ENCODE measurements at places on chromosomes 4 and X.

DNA sequence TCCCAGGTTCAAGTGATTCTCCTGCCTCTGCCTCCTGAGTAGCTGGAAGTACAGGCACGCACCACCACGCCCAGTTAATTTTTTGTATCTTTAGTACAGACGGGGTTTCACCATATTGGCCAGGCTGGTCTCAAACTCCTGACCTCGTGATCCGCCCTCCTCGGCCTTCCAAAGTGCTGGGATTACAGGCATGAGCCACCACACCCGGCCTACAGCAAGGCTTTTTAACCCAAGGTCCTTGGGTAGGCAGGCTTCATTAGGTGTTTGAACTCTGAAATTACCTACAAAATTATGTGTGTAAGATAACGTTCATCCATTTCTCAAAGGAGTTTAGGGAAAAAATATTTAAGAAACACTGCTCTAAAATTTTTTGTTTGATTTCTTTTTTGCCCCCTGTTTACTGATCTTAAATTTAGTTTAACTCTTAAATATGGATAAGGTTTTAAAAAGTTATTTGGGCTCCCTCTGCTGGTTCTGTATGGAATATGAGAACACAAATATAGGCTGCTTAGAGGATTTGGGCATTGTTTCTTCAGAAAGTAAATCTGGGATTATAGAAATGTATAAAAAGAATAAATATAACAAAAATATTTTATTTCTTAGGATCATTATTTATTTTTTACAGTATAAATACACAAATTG lies 92.8 kb downstream of the CBR4 start:
- peak; percentile 24 for DNase-seq

GRCh38 chrX:108036298-108036973 lies 8.4 kb upstream of the VSIG1 start:
- no peak for DNase-seq

DNA sequence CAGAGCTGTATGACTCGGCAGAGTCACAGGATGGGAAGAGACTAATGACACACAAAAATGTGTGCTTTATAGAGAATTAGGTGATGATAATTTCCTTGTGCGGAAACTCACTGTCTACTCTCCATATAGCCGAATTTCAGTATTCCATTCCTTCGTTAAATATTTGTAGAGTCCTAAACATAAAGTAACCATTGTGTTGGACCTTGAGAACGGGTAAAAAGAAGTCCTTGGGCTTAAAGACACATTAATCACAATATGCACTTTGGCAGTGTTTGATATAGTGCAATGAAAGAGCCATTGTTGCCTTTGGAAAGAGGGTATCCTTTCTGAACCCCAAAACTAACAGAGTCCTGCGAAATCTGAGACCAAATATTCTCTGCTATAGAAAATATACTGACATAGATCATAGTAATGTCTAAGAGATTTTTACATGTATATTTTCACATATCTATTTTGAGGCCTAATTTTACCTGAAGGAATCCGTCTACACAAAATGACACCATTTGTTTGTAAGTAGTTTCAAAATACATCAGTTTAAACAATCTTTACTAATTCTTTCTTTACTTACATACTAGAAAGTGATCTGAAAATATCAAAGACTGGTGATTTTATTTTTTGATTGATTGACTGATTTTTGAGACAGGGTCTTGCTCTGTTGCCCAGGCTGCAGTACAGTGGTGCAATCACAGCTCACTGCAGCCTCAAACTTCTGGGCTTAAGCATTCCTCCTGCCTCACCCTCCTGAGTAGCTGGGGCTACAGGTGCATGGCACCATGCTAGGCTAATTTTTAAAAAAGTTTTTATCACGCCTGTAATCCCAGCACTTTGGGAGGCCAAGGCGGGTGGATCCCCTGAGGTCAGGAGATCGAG lies 296.8 kb downstream of the DCTD start:
- DNase-seq: no peak

GRCh38 chr4:143399113-143399949 lies 62.7 kb downstream of the GAB1 start:
- DNase-seq: peak; percentile 47

GRCh38 chr4:4865705-4866123 lies 6.2 kb downstream of the MSX1 start:
- no peak for DNase-seq

GRCh38 chr4:123127218-123127617 lies 204.8 kb upstream of the NUDT6 start:
- DNase-seq: no peak

GRCh38 chr4:175451238-175451965 lies 360.7 kb downstream of the GPM6A start:
- no peak for DNase-seq

- no peak for DNase-seq
Measured at GRCh38 chrX:23465985-23466384, 131.3 kb downstream of the PTCHD1 start.

Measured in CD4-positive, alpha-beta T cell treated with Interleukin-4 for 1 hour (primary cell).